Heart left ventricle (tissue), 16 donors: ENCODE measurements at places on chromosomes 7 and 10. TPM values are rescaled to one million over a fixed set of nuclear protein-coding genes. Genes with fewer than 3 reads are reported as not detected.

The BTBD16 gene
- not detected for polyA plus RNA-seq

- no peak for DNase-seq
These were observed 595.9 kb downstream of the KCNMA1 start for GRCh38 chr10:77041636-77042258.

The GSTO2 gene
- polyA plus RNA-seq: 0.46 TPM

GRCh38 chr7:50204581-50204980 is 99.9 kb upstream of the IKZF1 start:
- no peak for DNase-seq

DNA sequence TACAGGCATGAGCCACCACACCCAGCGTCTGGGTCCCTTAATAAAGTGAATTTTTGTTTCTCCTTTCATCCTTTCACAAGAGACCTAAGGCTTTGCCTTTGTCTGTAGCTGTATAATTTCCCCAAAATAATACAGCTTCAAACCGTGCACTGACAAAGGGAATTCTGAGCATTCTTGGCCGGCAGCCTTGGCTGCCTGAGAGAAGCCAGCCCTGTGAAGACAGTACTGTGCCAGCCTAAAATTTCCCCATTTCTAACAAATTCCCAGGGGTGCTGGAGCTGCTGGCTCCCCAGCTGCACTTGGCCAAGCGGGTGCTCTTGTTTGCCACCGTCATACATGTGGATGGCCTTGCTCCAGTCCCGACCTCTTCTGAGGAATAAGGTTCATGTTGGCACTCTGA is 106.2 kb downstream of the ZMYND11 start:
- no peak for DNase-seq

- peak; percentile 42 for DNase-seq
These were observed 46.6 kb upstream of the COL1A2 start for GRCh38 chr7:94348142-94348541.

The TMEM176B gene
- 18.9 TPM for polyA plus RNA-seq

GRCh38 chr7:45920502-45921380 is at the start of gene IGFBP3:
TSS of gene IGFBP3 (minus strand) at chr7:45921272. CDS start at chr7:45921140, 132 bp downstream.
- peak; percentile 55 for DNase-seq

DNA sequence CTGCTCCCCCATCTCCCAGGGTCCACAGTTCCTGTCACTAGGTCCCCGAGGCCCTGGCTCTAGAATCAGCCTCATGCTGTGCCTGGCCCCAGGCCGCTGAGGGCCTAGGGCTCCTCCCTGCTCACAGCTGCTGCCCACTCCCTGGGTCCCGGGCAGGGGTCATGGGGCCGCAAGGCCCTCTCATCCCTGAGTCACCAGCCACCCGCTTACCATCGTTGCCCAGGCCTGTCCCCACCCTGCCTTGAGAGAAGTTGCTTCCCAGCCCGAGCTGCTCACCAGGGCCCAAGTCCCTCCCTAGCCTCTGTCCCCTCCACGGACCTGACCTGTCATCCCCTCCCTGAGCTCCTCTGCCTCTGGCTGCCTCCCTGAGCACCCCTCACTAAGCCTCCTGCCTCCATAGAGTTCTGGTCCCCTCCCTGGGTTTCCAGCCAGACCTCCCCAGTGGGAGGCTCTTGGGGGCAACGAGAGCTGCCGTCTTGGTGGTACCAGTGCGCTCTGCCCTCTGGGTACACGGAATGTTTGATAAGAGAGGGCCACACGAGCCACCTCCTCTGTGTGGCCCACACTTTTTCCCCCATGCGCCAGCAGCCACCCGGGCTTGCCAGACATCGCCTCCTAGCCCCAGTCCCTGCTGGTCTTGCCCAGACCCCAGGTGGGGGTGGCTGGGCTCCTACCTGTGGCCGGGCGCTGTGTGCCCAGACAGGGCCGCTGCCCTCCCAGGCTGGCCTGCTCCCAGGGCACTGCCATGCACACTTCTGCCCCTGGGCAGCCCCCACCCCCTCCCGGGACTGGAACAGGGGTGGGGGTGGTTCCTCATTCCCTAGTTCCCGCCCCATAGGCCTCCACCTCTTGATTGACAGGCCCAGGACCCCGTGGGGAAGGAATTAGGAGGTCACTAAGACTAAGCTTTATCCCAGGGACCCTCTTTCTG is 21.3 kb downstream of the MLXIPL start:
- no peak for DNase-seq
